ENCODE measurements at places on chromosomes 11 and 22.

DNA sequence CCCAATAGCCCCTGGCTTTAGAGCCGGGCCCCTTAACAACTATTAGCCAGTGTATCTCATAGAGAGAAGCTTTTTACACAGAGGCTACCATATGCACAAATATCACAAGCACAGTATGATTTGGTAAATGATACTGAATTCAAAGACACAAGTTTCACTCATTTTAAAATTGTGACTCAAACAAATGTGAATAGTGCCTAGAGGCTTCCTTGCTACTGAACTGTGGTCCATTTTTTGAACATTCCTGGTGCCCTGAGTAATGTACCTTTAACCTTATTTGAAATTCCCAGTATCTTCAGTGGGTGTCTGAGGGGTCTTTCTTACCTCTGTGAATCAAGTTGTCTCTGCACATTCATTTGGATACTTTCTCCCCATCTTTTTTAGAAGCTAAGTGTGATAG is 156.2 kb downstream of the MAML2 start:
- no peak for DNase-seq

DNA sequence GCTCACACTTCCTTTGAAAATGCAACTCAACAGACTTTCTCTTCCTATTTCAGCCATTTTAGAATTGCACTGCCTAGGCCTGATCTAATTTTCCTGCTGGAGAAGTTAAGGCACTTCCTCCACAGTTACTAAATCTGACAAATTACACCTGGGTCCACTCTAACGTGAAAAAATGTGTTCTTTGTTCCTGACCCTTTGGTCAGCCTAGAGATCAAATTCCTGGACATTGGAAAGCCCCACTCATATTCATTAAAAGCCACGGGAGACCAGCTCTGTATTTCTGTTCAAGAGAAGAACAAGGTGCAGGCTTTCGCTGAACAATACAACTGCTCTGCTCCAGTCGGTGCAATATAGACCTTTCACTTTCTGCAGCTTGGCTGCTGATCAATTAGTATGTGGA is 96.6 kb downstream of the MPPED2 start:
- DNase-seq, result no peak

GRCh38 chr11:35420371-35420770 is 1.0 kb upstream of the SLC1A2 start:
- DNase-seq, result no peak

DNA sequence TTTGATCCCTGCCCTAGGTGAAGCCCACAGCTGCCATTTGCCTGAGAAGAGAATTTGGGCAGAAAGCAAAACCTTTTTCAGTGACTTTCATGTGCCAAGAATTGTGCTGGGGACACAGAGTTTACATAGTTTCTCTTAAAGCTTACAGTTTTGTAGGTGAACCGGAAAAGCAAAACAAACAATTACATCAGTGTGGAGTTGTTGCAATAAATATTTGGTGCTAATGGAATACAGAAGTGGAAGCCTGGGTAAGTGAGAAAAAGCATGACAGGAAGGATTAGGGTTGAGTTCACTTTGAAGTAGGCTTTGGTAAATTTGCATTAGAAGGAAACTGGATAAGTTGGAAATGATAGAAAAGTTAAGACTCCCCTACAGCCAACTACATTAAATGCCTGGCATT is 82.7 kb downstream of the RASSF10 start:
- DNase-seq, result no peak

GRCh38 chr22:49577168-49578060 is 250.3 kb downstream of the BRD1 start:
- DNase-seq, result peak; percentile 23

DNA sequence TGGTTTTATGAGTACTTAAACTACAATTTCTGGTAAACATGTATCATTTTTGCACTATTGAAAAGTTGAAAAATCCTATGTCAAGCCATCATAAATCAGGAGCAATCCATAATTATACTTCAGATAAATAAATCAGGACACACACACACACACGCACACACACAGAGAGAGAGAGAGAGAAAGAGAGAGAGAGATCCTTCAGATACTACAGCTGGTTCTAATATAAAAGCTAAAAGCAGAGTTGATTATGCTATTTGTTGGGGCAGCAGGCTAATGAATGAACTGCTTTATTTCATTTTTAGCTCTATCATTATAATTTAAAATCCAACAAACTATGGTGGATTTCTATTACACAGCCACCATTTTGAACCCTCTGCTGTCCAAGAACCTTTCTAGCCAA is 322.4 kb upstream of the CCDC90B start:
- no peak for DNase-seq

DNA sequence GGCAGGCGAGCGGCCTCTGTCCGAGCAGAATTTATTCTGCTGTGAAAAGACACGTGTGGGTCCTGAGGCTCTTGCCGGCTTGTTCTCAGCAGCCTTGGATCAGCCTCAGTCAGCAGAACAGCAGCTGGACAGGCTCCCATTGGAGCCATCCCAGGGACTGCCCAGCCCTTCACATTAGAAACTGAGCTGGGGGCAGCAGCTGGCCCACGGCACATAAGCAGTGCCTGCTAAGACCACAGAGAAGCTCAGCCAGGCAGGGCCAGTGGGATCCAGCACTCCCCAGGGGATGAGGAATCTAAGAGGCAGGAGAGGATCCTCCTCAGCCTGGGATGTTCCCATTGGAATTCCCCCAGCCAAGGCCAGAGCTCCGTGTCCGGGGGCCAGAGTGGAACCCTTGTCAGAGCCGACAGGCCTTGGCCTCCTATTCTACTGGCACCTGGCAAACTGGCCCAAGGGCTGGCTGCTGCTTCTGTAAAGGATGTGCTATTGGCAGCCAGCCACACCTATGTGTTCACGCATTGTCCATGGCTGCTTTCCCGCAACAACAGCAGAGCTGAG is 18.2 kb downstream of the RTN4R start:
- DNase-seq, result peak; percentile 77
